Left cardiac atrium (tissue), 4 donors: ENCODE measurements at places on chromosomes 1 and 21. TPM values are rescaled to one million over a fixed set of nuclear protein-coding genes. Genes with fewer than 3 reads are reported as not detected.

GRCh38 chr1:46809071-46809470, 10.2 kb downstream of the CYP4B1 start:
- DNase-seq, result no peak

GRCh38 chr1:58778385-58779000, 5.4 kb downstream of the JUN start:
- no peak for DNase-seq

DNA sequence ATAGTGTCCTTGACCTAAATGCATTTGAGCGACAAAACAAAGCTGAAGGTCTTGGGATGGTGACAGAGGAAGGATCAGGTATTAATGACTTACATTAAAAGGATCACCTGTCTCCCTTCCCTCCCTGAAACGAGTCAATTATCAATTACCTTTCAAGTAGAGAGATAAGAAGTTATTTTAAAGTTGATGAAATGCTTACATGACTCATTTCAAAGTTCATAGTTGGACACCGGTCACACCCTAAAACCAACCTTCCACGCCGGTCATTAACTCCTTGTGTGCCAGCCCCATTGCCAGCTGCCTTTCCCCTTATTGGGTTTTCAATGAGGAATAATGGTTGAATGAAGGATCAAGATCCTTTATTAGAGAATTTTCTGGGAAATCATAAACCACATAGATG, 129.8 kb downstream of the ZP4 start:
- no peak for DNase-seq

TMIGD3 gene
- total RNA-seq, result 2.0 TPM

LCE1C gene
- not detected for total RNA-seq

GRCh38 chr21:36566644-36567043, 86.7 kb upstream of the CLDN14 start:
- DNase-seq, result no peak

GRCh38 chr1:89523572-89524368, 859 bp upstream of the LRRC8B start:
- DNase-seq, result no peak

DNA sequence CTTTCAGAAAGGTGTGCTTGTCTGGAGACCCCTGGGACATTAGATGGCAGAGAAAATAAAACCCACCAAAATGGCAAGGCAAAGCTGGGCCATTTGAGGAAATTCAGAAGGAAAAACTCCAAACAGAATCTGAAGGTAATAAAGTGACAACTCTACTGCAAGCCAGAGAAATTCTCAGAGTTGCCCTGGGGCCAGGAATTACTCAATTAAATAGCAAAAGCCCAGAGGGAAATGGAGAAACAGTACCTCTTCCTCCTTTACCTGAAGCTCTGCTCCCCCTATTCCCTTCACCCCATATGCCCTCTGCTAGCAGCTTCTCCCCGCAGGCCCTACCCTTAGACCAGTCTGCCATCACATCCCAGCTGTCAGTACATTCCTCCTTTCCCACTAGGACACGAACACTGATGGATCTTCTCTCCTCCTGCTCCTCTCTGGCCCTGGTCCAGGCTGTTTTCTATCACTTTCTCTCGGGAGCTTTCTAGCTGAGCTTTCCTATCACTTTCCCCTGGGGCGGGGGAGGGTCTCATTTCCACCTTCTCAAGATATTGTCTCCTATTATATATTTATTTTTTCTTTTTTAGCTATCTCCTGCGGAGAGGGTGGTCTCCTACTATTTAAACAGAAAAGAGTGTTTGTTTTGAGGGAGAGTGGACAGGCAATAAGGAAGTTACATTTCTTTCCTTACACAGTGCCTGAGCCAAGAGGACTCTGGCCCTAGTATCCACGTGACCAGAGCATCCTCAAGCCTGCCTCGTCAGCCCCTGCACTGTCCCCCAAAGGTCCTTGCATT, 47.7 kb upstream of the RBM15 start:
- DNase-seq, result no peak

GRCh38 chr1:233025157-233025556, 74.7 kb downstream of the NTPCR start:
- peak; percentile 30 for DNase-seq

GPX7 gene
- total RNA-seq, result 7.6 TPM

DNA sequence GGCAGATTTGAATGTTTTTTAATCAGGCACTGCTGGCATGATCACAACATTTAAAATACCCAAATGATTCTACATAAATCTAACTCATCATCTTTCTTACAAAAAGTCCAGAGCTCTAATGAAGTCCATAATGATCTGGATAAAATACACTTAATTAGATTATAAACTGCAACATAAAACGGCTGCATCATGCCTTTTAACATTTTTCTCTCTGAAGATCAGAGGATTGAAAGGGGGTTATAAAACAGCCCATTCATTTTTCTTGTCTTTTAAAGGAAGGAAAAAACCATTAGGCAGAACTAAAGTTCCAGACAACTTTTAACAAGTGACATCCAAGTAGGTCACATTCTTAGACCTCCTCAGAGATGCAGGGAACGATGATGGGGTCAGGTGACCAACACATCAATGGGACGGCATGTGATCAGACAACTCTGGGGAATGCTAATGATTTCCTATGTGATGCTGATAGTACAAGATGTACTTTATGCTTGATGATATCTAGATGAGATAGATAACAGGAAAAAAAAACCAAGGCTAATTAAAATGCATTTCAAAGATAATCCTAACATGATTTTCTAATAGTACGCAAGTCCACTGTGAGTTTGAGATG, 455.1 kb downstream of the SMYD3 start:
- DNase-seq, result no peak

DNA sequence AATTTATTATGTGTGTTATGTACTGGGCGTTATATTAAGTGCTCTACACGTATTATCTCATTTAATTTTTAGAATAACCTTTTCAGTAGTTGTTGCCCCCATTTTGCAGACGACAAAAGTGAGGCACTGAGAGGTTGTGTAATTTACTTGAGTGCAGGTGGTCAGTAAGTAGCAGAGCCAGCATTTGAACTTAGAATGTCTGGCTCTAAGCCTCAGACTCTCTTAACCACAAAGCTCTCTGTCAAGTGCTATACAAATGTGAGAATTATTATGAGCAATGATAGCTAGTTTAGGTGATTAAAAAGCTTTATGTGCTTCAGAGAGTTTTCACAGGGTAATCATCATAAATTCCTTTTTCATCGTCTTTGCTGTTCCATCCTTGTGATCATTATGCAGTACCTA, 96.3 kb upstream of the UBE2U start:
- no peak for DNase-seq

TENT5C gene
- total RNA-seq, result 16.3 TPM

GRCh38 chr1:22654692-22655091, 1.7 kb downstream of the C1QB start:
- DNase-seq, result no peak

PLCH2 gene
- 0.74 TPM for total RNA-seq

FCRL5 gene
- total RNA-seq, result 0.10 TPM

DNA sequence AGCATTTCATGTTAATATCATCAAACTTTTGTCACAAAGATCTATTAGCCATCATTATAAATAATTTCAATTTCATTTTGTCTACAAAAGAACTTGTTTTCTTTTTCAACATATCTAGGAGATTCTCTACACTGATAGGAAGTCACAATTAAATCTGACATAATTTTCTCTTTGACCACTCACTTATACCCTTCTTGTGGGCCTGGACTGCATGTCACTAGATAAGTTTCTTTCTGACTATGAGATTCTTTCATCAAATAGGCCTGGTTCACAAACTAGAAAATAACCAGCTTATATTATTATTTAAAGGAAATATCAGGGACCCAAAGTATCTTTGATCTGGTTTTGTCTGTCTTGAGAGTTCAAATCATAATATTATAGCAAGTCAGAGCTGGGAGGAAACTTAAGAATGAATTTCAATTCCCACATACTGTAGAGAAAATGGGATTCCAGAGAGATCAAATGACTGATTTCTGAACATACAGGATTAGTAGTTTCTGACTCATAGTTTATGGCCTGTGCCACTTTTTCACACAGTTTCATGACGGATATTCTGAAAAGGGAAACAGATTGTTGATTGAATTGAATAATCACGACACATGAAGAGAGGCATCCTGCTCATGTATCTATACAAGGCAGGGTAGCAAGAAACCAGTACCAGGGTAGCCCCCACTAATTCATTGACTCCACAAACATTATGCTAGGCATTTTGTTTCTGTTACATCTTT, 355.8 kb downstream of the GPATCH2 start:
- DNase-seq, result no peak

GRCh38 chr21:43361493-43362296, 65.2 kb downstream of the SIK1 start:
- peak; percentile 69 for DNase-seq

GRCh38 chr1:2528016-2528415, 1.6 kb upstream of the PANK4 start:
- peak; percentile 68 for DNase-seq

DNA sequence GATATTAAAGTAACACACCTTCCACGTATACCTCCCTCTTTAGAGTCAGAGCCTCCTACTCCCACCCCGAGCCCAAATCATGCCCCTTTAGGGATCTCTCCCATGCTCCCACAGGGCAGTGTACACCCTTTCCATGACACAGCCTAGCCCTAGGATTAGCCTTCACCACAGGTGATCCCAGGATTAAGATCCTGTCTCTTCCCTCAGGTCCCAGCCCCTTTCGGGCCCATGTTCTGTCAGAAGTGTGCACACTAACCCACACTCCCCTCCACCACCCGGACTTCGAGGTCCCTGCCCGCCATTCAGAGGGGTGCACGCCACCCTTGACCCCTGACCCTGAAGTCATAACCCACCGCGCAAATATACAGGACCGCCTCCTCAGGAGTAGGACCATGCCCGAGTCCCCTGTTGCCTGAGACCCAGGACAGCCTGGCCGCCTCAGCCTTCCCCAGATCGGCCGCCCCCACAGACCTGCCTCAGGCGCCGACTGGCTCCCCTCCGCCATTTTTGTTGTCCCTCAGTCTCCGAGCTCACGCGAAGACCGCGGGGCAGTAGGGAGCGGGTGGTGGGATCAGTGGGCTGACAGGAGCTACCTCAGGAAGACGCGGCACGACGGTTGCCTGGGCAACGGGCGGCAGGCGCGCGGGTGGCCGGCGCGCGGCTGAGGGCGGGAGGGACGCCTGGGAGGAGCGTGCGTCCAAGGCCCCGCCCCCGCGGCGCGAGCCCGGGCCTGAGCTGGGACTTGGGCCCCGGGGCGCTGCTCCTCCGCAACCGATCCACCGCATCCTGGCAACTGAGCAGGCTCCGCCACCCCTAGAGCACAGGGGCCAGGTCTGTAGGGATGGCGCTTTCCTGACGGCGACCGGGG, at the start of gene AGBL4:
AGBL4 (minus strand) TSS at position 663 of the 868 bp plus-strand sequence.
- peak; percentile 77 for DNase-seq
